ENCODE measurements at places on chromosomes 3 and 15.

GRCh38 chr15:88747631-88748030, 55.6 kb upstream of the ACAN start:
- no peaks in the 10 kb centered on the region for H3K27me3 ChIP-seq
- no peak for DNase-seq
- peaks cover 4% of the 10 kb centered on the region for H3K4me1 ChIP-seq
- no peaks in the 10 kb centered on the region for H3K36me3 ChIP-seq
- H3K27ac ChIP-seq: no peak overlapping the region

GRCh38 chr3:59563966-59564365, 514.1 kb upstream of the CFAP20DC start:
- no peak overlapping the region for H3K4me3 ChIP-seq
- H3K36me3 ChIP-seq: no peaks in the 10 kb centered on the region
- H3K27ac ChIP-seq: no peak overlapping the region

DNA sequence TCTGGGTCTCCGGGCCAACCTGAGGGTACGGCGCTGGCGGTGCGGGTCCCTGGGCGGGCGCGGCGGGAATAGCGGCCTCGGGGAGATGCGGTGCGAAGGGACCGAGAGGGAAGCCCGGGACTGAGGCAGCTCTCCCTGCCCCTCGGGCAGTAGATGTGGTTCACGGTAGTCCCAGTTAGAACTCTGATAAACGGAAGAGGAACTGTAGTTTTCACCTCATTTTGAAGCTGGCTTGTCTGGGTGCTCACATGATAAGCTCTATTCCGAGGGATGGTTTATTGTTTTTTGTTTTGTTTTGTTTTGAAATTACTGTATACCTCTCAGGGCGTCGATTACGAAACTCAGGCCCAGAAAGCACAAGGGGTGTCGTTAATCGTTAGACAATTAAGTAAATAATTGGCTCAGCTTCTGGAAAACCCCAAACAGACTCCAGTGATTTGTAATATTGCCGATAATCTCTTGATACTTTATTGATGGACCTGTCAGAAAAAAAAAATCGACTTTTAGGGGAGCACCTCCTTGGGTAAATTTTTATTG, 413 bp downstream of the NUSAP1 start:
- H3K4me1 ChIP-seq: no peaks in the 10 kb centered on the region
- H3K36me3 ChIP-seq: 0 out of 2 replicates have a peak, but pooled peaks cover under 1% of the 10 kb centered on the region
- peak overlapping the region; percentile 77 for H3K27ac ChIP-seq
- H3K27me3 ChIP-seq: no peaks in the 10 kb centered on the region
- peak overlapping the region; percentile 83 for H3K4me3 ChIP-seq

- no peaks in the 10 kb centered on the region for H3K36me3 ChIP-seq
- peak; percentile 7 for DNase-seq
- H3K4me3 ChIP-seq: no peak overlapping the region
- no peaks in the 10 kb centered on the region for H3K27me3 ChIP-seq
These were observed 29.7 kb upstream of the HHATL start for GRCh38 chr3:42732196-42732828.

DNA sequence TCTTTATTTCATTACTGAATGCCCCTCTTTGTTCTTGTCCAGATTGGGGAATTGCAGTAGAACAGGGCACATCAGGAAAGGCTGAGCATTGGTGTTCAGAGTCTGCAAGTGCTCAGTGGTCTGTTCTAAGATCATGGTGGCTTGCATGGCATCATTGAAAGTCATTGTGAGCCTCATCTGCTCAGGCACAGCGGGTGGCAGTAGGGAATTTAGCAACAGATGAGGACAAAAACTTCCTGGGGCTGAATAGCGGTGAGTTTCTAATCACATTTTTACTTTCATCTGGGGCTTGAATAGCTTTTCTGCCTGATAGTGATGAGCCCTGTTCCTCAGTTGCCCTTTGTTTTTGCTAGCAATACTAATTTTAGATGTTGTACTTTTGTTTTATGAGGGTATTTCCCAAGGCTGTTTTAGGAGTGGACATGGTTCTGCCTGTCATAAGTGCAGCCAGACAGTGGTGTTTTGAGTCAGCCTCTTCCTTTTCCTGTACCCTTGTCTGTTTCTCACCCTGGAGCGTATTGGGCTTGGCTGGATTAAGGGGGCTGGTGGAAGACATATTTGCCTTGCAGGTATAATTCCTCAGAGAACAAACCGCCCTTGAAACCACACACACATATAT, 127.2 kb upstream of the IL12A start:
- H3K4me3 ChIP-seq: no peak overlapping the region
- no peak for DNase-seq
- H3K4me1 ChIP-seq: no peaks in the 10 kb centered on the region
- no peaks in the 10 kb centered on the region for H3K27me3 ChIP-seq
- H3K27ac ChIP-seq: no peak overlapping the region

DNA sequence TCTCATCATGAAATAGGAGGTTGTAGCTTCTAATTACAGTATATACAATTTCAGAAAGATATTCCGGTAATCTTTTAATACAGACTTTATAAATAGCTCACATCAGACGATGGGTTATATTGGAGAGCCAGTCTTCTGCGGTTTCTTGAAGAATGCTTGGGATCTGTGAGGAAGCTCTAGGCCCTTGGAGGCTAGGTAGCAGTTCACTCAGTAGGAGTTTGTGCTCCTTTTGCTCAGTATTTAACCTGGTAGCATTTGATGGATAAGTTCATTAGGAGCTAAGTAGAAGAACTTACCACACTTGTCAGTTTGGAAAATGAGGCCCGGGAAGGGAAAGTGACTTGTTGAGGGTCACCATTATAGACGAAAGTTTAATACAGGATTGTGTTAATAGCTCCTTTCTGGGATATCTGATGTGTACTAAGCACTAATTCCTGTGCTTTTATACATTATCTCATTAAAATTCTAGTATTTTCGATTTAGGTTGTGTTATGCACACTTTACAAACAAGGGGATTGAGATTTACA, 2.8 kb downstream of the FNDC3B start:
- H3K27me3 ChIP-seq: no peaks in the 10 kb centered on the region
- H3K4me3 ChIP-seq: no peak overlapping the region
- H3K4me1 ChIP-seq: peaks cover 7% of the 10 kb centered on the region
- H3K36me3 ChIP-seq: no peaks in the 10 kb centered on the region
- no peak for DNase-seq

DNA sequence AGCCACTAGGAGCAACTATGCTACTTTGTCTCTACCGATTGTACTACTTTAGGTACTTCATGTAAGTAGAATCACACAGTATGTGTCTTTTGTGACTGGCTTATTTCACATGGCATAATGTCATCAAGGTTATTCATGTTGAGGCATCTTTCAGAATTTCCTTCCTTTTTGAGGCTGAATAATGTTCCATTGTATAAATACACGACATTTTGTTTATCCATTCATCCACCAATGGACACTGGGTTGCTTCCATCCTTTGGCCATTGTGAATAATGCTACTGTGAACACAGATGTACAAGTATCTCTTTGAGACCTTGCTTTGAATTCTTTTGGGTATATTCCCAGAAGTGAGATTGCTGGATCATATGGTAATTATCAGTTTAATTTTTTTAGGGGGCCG, 29.2 kb downstream of the MYO5A start:
- no peak for DNase-seq
- H3K4me3 ChIP-seq: no peak overlapping the region
- H3K36me3 ChIP-seq: no peaks in the 10 kb centered on the region
- H3K27ac ChIP-seq: no peak overlapping the region
- H3K27me3 ChIP-seq: no peaks in the 10 kb centered on the region

GRCh38 chr15:68379759-68380290, 52.1 kb downstream of the ITGA11 start:
- DNase-seq: peak; percentile 19
- H3K36me3 ChIP-seq: no peaks in the 10 kb centered on the region
- no peak overlapping the region for H3K4me3 ChIP-seq
- H3K4me1 ChIP-seq: no peaks in the 10 kb centered on the region
- H3K27ac ChIP-seq: no peak overlapping the region
- H3K27me3 ChIP-seq: no peaks in the 10 kb centered on the region

DNA sequence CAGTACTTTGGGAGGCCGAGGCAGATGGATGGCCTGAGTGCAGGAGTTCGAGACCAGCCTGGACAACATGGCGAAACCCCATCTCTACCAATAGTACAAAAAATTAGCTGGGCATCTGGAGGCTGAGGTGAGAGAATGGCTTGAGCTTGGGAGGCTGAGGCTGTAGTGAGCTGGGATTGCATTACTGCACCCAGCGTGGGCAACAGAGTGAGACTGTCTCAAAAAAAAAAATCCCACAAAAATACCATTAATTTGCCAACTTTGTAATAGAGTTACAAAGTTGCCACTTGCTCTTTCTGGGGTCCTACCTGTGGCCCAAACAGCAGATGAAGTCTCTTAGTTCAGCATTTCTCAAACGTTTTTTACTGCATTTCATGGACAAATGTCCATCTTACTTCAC, 6.0 kb upstream of the TFRC start:
- DNase-seq: no peak
- H3K4me3 ChIP-seq: no peak overlapping the region
- no peaks in the 10 kb centered on the region for H3K27me3 ChIP-seq

DNA sequence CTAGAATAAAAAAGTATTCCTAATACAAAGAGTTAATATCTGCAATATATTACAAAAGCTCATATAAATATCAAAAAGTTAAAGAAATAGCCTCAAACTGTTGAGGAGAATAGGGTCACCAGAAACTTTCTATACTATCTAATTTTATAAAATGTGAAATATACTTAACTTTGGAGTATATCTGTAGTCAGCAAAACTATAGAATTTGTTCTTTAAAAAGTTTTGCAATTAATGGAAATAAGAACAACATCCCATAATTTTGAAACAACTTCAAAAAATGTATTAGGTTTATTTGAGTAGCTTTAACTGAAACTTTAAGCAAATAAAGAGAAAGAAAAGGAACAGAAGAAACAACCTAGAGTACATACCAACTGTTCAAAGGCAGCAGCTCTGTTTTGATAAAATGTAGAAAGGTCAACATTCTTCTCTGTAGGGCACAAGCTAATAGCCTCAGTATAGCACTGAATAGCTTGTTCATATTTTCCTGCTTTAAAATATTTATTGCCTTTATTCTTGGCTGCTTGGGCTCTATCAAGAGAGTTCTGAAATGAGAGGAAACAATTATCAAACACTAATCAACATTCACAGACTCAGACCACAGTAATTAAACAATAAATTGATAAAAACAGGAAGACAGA, 14.3 kb downstream of the TOMM70 start:
- no peak overlapping the region for H3K27ac ChIP-seq
- H3K4me1 ChIP-seq: no peaks in the 10 kb centered on the region
- no peak overlapping the region for H3K4me3 ChIP-seq
- no peak for DNase-seq
- no peaks in the 10 kb centered on the region for H3K27me3 ChIP-seq

GRCh38 chr3:38605981-38606380, 43.5 kb downstream of the SCN5A start:
- no peak for DNase-seq
- no peak overlapping the region for H3K4me3 ChIP-seq
- no peaks in the 10 kb centered on the region for H3K27me3 ChIP-seq
- no peaks in the 10 kb centered on the region for H3K4me1 ChIP-seq

- DNase-seq: no peak
- no peaks in the 10 kb centered on the region for H3K36me3 ChIP-seq
- no peaks in the 10 kb centered on the region for H3K27me3 ChIP-seq
- no peak overlapping the region for H3K4me3 ChIP-seq
These were observed 41.3 kb upstream of the CORO2B start for GRCh38 chr15:68537506-68537905.

- no peak overlapping the region for H3K4me3 ChIP-seq
- no peak overlapping the region for H3K27ac ChIP-seq
- no peaks in the 10 kb centered on the region for H3K27me3 ChIP-seq
- no peaks in the 10 kb centered on the region for H3K36me3 ChIP-seq
- DNase-seq: no peak
These were observed 111.6 kb downstream of the KBTBD8 start for GRCh38 chr3:67109651-67110204.

DNA sequence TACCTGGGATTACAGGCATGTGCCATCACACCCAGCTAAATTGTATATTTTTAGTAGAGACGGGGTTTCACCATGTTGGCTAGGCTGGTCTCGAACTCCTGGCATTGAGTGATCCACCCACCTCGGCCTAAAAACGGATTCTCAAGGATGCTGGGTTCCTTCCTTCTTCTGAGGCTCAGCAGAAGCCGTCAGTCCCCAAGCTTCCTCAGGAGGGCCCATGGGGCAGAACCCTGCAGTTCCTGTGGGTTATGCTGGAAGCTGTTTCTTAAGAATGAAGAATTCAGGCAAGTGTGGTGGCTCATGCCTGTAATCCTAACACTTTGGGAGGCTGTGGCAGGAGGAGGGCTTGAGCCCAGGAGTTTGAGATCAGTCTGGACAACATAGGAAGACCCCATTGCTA, 29.0 kb upstream of the ZNF710 start:
- no peaks in the 10 kb centered on the region for H3K4me1 ChIP-seq
- DNase-seq: no peak
- H3K27me3 ChIP-seq: no peaks in the 10 kb centered on the region
- H3K4me3 ChIP-seq: no peak overlapping the region
- no peaks in the 10 kb centered on the region for H3K36me3 ChIP-seq
- no peak overlapping the region for H3K27ac ChIP-seq

DNA sequence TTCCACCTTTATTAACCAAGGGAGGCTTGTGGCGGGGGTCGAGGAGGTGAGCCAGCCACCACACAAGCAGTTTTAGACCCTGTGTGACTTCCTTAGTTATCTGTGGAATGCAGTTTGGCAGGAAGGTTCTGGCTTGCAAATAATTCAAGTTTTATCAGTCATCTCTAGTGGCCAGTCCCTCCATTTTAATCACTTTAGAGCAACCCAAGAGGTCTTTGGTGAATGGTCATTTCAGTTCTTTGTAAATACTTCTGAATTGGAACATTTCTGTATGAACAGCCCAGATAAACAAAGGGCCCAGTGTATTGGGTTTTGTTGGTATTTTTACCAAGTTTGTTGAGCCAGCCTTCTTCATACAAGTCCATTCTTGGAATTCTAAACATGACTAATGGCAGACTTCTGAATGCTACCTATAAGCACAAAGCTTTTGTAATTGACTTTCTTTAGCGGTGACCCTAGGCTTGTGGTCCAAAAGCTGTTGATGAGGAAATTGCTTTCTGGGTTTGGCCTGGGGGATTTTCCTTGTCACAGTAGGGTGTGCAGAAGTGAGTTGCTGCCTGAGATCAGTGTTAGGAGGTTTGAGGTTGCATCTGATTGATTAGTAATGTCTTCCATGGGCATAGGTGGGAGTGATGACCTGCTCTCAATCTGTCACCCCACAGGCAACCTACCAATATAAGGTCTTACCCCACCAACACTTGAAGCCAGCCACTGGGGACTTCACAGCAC, 193.3 kb upstream of the TOPAZ1 start:
- H3K36me3 ChIP-seq: no peaks in the 10 kb centered on the region
- no peak overlapping the region for H3K4me3 ChIP-seq
- no peak overlapping the region for H3K27ac ChIP-seq
